Neural progenitor cell (in vitro differentiated cells): ENCODE measurements at places on chromosomes 1 and 21. TPM values are rescaled to one million over a fixed set of nuclear protein-coding genes. Genes with fewer than 3 reads are reported as not detected.

GRCh38 chr1:213075725-213076124, 24.7 kb downstream of the RPS6KC1 start:
- H3K4me1 ChIP-seq = no peaks in the 10 kb centered on the region
- no peak overlapping the region for H3K27ac ChIP-seq
- H3K4me3 ChIP-seq = no peak overlapping the region
- no peaks in the 10 kb centered on the region for H3K27me3 ChIP-seq

- H3K4me3 ChIP-seq = no peak overlapping the region
- no peak for DNase-seq
- no peak overlapping the region for H3K27ac ChIP-seq
- H3K27me3 ChIP-seq = no peaks in the 10 kb centered on the region
- no peaks in the 10 kb centered on the region for H3K36me3 ChIP-seq
- H3K4me1 ChIP-seq = no peaks in the 10 kb centered on the region
These were observed 156.9 kb downstream of the LRRC40 start for GRCh38 chr1:70048336-70049094.

- peaks cover 89% of the 10 kb centered on the region for H3K27me3 ChIP-seq
- no peak overlapping the region for H3K4me3 ChIP-seq
- H3K27ac ChIP-seq = no peak overlapping the region
- H3K36me3 ChIP-seq = no peaks in the 10 kb centered on the region
- DNase-seq = no peak
These were observed 26.7 kb downstream of the DMBX1 start for GRCh38 chr1:46516200-46516950.

DNA sequence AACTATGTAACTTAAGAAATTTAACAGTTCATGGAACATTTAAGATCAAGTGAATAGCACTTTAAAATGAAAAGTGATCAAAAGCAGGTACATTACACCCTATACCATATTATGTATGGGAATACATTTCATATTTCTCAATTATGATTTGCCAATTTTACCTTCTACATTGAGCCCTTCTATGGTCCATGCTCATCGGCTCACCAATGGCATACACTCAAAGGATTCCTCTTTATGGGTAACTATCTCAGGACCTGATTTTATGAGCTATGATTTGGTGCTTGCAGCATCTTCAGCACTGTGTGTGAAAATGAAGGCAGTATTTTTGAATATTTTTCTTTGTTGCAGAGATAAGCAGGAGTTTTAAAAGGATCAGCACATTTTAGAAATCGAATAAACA, 33.5 kb downstream of the FUBP1 start:
- no peaks in the 10 kb centered on the region for H3K27me3 ChIP-seq
- no peak overlapping the region for H3K4me3 ChIP-seq
- H3K36me3 ChIP-seq = peaks cover 60% of the 10 kb centered on the region
- DNase-seq = no peak
- H3K4me1 ChIP-seq = peaks cover 8% of the 10 kb centered on the region

The TIE1 gene
- 0.21 and 0.25 TPM in 2 replicates for total RNA-seq

- DNase-seq = peak; percentile 92
- H3K4me3 ChIP-seq = peak within 1 kb of the TSS; percentile 62
- peaks cover 13% of the 10 kb centered on the region for H3K4me1 ChIP-seq
- no peaks in the 10 kb centered on the region for H3K36me3 ChIP-seq
- no peak within 1 kb of the TSS for H3K27ac ChIP-seq
These were observed at the start of gene WNT4 for GRCh38 chr1:22143065-22144033. TSS of gene WNT4 (minus strand) at chr1:22143097. CDS start at chr1:22142922, 175 bp downstream.

GRCh38 chr1:206937425-206937824, 8.8 kb downstream of the PIGR start:
- H3K27ac ChIP-seq = no peak overlapping the region
- H3K27me3 ChIP-seq = no peaks in the 10 kb centered on the region
- DNase-seq = no peak
- H3K4me1 ChIP-seq = no peaks in the 10 kb centered on the region
- no peak overlapping the region for H3K4me3 ChIP-seq
